Dorsolateral prefrontal cortex (tissue), 122 donors: ENCODE measurements at places on chromosomes 11 and 22. TPM values are rescaled to one million over a fixed set of nuclear protein-coding genes. Genes with fewer than 3 reads are reported as not detected.

Gene PRSS23
- 13.4 TPM for total RNA-seq

Gene ZPR1
- 44.5 TPM for total RNA-seq

Gene SSH3
- total RNA-seq = 22.6 TPM

Gene LRRC32
- 39.6 TPM for total RNA-seq

Gene MPPED2
- 36.2 TPM for total RNA-seq

Gene APOBEC3A
- 1.4 TPM for total RNA-seq

Gene TPST2
- 33.3 TPM for total RNA-seq

Gene STIP1
- total RNA-seq = 183 TPM

Gene OR5A1
- total RNA-seq = not detected

Gene ELF5
- total RNA-seq = not detected

Gene RAB36
- total RNA-seq = 10.5 TPM

Gene TMEM191B
- 11.9 TPM for total RNA-seq

Gene SYNGR1
- 225 TPM for total RNA-seq

Gene GLB1L2
- total RNA-seq = 4.4 TPM

Gene LRRC55
- total RNA-seq = 8.7 TPM

Gene CABP4
- total RNA-seq = 0.46 TPM

Gene CD3D
- not detected for total RNA-seq

Gene RCOR2
- total RNA-seq = 14.6 TPM

Gene SMIM35
- total RNA-seq = not detected

Gene OR52H1
- total RNA-seq = 0.45 TPM

Gene PANX2
- 31.1 TPM for total RNA-seq

Gene SEC14L6
- total RNA-seq = 2.1 TPM

Gene DKK3
- 1,132 TPM for total RNA-seq

Gene KDM4E
- not detected for total RNA-seq

Gene TRIM49
- total RNA-seq = not detected

Gene SHISAL1
- total RNA-seq = 41.8 TPM

Gene SMIM38
- total RNA-seq = 2.7 TPM

Gene THY1
- total RNA-seq = 512 TPM

Gene HEPACAM
- total RNA-seq = 120 TPM

Gene OR51B5
- total RNA-seq = 0.83 TPM

Gene NPTXR
- total RNA-seq = 205 TPM

Gene PKP3
- 1.9 TPM for total RNA-seq

Gene AIP
- 59.2 TPM for total RNA-seq

Gene MRPL40
- 26.0 TPM for total RNA-seq

Gene SPECC1L
- total RNA-seq = 102 TPM

Gene OSM
- total RNA-seq = 0.52 TPM

Gene DEUP1
- not detected for total RNA-seq

Gene E2F8
- total RNA-seq = 0.71 TPM

Gene OR8J1
- total RNA-seq = not detected

Gene ZBTB44
- 64.5 TPM for total RNA-seq

Gene PKNOX2
- 53.1 TPM for total RNA-seq

Gene CNGA4
- total RNA-seq = 0.94 TPM

Gene NAGA
- 11.5 TPM for total RNA-seq

Gene TBX10
- total RNA-seq = not detected

Gene HDHD5
- total RNA-seq = 24.3 TPM

Gene KDM2A
- total RNA-seq = 78.3 TPM

Gene UPK3A
- total RNA-seq = not detected

Gene DAGLA
- total RNA-seq = 45.5 TPM

Gene PRR5L
- 28.3 TPM for total RNA-seq

Gene GPHA2
- not detected for total RNA-seq
